ENCODE measurements at places on chromosomes 4 and X.

GRCh38 chrX:155313766-155314165, 20.6 kb downstream of the CLIC2 start:
- no peak for DNase-seq

DNA sequence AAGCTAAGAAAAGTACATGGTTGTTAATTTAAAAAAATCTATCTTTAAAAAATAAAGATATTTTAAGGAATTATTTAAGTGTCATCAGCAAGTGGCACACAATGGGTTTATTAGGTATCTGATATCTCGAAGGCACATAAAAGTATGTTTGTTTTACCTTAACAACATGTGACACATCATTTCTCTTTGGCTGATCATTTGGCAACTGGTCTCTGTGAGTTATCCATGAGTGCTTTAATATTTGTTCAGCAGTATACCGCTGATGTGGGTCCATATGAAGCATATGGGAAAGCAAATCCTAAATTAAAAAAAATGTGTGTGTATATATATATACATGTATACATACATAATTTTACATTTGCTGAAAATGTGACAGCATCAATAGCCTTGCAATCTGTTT, 123.2 kb downstream of the RPS6KA6 start:
- no peak for DNase-seq

DNA sequence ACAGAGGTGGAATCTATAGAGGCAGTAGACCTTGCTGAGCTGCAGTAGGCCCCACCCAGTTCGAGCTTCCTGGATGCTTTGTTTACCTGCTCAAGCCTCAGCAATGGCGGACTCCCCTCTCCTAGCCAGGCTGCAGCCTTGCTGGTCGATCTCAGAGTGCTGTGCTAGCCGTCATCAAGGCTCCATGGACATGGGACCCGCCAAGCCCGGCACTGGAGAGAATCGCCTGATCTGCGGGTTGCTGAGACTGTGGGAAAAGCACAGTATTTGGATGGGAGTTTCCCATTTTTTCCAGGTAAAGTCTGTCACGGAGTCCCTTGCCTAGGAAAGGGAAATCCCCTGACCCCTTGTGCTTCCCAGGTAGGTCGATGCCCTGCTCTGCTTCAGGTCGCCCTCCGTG, 124.8 kb upstream of the KLF8 start:
- no peak for DNase-seq

GRCh38 chr4:21991562-21991961, 43.0 kb upstream of the KCNIP4 start:
- DNase-seq: no peak

DNA sequence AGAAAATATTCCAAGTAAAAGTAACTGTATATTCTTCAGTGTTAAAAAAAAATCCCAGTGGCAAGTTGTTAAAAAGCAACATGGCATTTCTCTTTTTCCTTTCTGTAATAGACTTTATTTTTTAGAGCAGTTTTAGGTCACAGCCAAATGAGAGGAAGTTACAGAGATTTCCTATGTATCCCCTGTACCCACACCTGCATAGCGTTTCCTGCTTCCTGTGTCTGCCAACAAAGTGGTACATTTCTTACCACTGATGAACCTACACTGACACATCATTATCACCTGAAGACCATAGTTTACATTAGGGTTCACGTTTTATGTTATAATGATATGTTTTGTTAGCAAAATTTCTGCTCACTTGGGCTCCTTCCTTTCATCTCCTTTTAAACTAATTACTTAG, 124.7 kb downstream of the GPAT3 start:
- DNase-seq: no peak

- DNase-seq: no peak
Observed at GRCh38 chr4:152459326-152459725, 76.6 kb downstream of the FBXW7 start.

- DNase-seq: no peak
Observed at GRCh38 chr4:100240008-100240407, 49.7 kb upstream of the DDIT4L start.

DNA sequence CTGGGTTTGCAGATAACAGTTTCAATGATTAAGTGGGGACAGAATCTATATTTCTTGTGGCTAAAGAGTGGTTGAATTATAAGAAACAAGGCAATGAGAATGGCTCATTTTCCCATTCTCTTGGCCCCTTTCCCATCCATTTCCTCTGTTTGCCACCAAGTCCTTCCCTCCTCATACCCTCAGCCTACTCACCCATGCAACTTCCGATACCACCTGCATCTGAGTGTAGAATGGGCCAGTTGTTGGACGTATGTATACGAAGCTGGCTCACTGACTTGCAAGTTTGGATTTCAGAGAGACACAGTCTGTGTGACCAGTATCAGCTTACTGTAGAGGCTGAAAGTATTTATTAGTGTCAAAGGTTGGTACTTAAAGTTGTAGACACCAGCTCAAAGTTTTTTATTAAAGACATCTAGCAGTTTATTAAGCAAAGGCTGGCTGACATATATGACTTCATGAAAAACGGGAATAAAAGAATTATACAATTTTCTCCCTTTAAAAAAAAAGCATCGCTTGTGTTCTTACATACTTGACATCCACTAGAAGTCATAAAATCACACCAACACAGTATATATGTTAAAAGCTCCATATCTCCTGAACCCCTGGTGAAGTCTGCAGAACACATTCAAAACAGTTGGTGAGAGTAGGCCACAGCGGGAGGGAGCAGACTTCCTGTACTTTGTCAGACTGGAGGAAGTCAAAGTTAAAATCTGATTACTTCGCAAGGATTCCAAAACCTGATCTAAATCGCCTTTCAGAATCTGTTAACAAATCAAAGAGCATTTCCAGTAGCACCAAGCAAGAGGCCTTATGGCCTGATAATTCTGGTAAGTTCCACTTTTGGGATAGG, 22.4 kb upstream of the STIM2 start:
- DNase-seq: no peak

GRCh38 chr4:98609934-98610333, 48.5 kb downstream of the TSPAN5 start:
- DNase-seq: no peak

- DNase-seq: no peak
Observed at GRCh38 chr4:17063888-17064287, 165.4 kb upstream of the LDB2 start.

GRCh38 chr4:152050106-152050505, 289.3 kb upstream of the GATB start:
- DNase-seq: no peak

DNA sequence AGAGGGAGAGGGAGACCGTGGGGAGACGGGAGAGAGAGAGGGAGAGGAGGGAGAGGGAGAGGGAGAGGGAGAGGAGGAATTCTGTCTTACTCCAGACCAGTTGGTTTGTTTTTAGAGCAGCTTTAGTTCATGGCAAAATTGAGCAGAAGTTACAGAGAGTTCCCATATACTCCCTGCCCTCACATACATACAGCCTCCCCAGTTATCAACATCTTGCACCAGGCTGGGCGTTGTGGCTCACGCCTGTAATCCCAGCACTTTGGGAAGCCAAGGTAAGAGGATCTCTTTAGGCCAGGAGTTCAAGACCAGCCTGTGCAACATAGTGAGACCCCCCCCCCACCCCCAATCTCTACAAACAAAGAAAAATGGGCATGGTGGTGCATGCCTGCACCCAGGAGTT, 79.8 kb upstream of the OGT start:
- no peak for DNase-seq

- DNase-seq: no peak
Observed at GRCh38 chrX:9271789-9272525, 192.9 kb upstream of the TBL1X start.

- DNase-seq: no peak
Observed at GRCh38 chr4:5452156-5452555, 256.2 kb downstream of the EVC2 start.

- DNase-seq: no peak
Observed at GRCh38 chr4:110155654-110156053, 42.8 kb downstream of the ELOVL6 start.

- no peak for DNase-seq
Observed at GRCh38 chr4:87633243-87633642, 16.8 kb upstream of the DMP1 start.

DNA sequence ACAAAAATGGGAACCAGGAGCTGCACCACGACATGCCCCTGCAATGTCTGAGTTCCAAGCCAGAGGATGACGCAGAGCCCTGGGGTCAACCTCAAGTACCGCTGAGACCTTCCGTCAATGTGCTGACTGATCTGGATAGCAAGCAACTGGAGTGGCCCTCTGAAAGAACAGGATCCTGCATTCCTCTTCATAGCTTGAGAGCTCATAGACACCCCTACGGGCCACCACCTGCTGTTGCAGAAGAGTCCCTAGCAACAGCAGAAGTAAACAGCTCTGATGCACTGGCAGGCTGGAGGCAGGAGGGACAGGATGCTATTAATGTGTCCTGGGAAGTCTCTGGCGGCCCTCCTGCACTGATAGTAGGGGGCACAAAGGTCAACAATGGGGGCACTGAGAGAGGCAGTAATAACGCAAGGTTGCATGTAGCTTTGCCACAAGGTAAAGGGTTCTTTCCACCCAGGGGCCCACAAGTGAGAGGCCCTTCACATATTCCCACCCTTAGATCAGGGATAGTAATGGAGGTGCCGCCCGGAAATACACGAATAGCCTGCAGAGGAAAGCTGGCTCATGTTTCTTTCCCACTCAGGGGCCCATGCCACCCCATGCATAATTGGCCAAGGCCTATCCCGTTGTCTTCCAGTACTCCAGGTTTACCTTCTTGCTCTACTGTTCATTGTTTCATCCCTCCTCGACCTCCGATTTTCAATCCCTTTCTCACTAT, 1.3 kb downstream of the PRR32 start:
- no peak for DNase-seq

DNA sequence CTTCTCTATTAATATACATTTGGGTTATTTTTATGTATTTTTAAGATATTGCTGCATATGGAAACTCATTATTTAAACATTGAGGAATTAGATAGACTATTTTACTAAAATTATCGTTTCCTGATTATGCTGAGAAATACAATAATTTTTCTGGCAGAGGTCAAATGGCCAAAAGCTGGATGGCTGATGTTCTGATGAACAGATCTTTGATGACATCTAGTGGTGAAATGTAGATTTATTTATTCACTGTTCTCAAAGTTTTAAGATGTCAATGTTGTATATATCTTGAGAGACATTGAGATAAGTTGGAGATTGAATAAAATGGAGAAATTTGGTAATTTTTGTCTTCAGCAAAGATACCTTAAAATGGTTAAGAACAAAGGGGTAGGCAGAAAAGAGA, 96.2 kb downstream of the UGT8 start:
- peak; percentile 20 for DNase-seq

GRCh38 chrX:108036298-108036973, 8.4 kb upstream of the VSIG1 start:
- DNase-seq: no peak

GRCh38 chr4:68683034-68683433, 12.6 kb upstream of the UGT2B15 start:
- DNase-seq: no peak

- DNase-seq: no peak
Observed at GRCh38 chr4:69321153-69321729, 41.0 kb downstream of the UGT2B28 start.

GRCh38 chrX:22634083-22634482, 361.4 kb downstream of the CBLL2 start:
- no peak for DNase-seq

GRCh38 chr4:27819246-27819645, 958.6 kb downstream of the STIM2 start:
- DNase-seq: no peak

DNA sequence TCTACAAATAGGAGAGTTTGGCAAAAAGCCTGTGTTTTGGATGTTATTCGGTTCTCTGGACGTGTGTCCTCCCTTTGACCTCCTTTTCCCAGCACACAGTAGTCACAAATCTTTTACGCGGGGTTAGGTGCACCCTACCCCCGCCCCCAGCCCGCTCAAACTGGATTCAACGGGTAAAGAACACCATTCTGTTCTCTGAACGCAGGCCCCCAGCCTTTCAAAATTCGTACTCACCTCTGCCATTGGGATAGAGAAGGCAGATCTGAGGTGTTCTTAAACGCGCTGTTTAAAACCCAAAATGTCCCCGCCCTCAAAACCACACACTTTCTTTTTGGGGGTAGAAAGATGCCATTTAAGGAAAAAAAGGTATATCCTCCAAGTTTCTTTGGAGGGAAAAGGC, 2.7 kb downstream of the LEF1 start:
- DNase-seq: peak; percentile 45

GRCh38 chrX:136262812-136263315, 11.7 kb upstream of the MAP7D3 start:
- DNase-seq: no peak

DNA sequence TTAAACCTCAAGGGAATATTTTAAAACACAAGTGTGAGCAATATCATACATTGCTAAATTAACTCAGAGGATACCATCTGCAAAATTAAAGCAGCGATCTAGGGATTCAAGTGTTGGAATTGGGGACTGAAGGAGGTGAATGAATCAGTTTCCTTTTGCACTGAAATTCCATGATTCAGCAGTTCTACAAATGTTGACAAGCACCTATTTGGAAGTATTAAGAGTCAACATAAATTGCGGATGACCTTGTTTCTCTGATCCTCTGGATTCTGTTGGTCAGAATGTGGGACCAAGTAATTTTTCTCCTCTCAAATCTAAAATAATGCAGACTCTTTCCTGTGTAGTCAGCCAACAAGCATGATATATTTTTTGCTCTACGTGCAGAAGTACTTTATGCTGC, 78.8 kb downstream of the LDB2 start:
- no peak for DNase-seq

DNA sequence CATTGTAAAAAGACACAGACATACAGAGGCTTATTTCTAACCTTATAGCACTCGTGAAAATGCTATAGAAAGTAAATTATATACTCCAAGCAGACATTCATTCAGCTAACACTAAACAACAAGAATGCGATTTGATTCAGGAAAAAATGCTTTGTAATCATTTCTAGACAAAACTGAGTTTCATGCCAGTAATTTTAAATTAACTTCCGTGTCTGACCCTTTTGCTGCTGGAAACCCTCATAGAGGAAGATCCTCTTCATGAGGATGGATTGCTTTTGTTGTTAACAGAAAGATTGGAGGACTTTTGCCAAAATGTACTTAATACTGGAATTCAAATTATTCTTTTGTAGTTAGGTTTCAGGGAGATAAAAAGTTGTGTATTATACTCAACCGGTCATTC, 43.3 kb downstream of the GUCY1A1 start:
- no peak for DNase-seq

DNA sequence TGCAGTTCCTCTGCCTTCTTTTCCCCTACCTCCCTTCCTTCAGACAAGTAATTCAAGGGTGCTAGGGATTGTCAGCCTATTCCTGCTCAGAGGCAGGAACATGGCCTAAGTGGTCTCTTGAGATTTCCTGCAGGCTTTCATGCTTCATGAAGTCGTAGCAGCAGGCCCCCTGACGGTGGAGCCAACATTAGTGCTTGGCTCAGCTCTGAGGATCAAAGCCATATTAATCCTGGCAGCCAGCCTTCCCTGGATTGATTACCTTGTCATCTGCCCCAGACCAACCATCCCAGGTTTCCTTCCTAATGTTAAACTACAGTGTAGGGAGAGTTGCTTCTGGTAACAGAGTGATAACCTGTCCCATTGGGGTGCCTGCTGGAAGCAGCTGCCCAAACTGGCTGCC, 84.1 kb downstream of the SLC16A2 start:
- DNase-seq: no peak

DNA sequence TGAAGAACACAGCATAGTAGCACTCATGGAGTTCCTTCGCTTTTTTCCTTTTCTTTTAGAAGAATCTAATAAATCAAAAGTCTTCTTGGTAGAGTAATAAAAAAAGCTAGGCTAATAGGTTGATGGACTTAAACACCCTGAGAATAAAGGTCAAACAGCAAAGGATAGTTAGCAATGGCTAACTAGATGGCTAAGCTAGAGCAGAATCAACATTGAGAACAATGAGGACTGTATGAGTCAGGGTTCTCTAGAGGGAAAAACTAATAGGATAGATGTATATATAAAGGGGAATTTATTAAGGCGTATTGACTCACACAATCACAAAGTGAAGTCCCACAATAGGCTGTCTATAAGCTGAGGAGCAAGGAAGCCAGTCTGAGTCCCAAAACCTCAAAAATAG, 550.9 kb downstream of the GLUD2 start:
- DNase-seq: no peak
